Hematopoietic multipotent progenitor cell (in vitro differentiated cells): ENCODE measurements at places on chromosomes 11 and 22.

- no peak for DNase-seq
These were observed 470.1 kb upstream of the B3GAT1 start for GRCh38 chr11:134882141-134882540.

DNA sequence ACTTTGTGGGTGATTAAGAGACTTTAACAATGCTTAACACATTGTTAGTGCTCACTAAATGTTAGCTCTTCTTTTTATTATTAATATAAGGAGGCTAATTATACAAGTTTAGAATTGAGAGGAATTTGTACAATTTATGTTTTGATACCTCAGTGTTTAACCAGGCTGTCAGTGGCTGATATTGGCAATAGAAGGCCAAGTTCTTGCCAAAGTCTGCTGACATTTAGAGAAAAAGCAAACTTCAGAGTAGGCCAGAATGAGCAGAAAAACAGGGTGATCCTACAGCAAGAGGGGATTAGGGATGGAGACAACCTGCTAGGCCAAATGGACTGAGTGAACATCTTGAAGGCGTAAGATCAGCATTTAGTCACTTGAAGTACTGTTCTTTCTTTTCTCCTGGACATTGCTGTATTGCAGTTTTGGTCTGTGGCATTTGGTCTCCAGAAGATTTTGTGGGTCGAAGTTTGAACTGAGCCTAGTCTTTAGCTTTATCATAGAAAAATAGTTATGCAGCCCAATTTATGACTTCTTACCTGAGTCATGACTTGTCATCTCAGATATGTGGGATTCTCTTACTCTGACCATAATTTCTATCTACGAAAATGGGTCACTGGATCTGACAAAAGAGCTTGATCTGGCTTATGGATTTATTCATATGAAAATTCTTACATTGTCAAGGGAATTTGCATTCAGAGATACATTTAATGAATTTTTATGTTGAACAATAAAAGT, 9.0 kb downstream of the TRIM44 start:
- DNase-seq = no peak

GRCh38 chr11:118056806-118057205, 20.1 kb upstream of the TMPRSS4 start:
- no peak for DNase-seq

DNA sequence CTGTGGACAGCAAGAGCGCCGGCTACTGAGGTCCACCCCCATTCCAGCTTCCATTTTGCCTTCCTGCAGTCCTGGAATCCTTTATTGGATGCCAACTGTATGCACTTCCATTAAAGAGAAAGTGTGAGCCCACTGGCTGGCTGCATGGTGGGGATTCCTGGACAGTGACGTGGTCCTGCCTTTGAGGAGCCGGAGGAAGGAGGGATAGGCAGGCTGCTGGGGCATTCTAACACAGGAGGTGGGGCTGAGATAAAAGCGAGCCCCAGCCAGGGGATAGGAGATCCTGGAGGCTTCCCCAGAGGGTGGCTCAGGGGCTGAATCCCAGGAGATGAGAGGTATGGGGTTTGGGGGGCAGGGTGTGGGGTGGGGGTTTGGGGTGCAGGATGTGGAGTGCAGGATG, 984.7 kb downstream of the BRD1 start:
- no peak for DNase-seq

GRCh38 chr11:123475469-123475868, 45.4 kb downstream of the GRAMD1B start:
- no peak for DNase-seq

- no peak for DNase-seq
These were observed 501.1 kb downstream of the BRD1 start for GRCh38 chr22:49326558-49326957.
